Stimulated activated CD8-positive, alpha-beta memory T cell treated with anti-CD3 and anti-CD28 coated beads, Interleukin-7, amount 100 ng/mL, for 4 hours (primary cell): ENCODE measurements at places on chromosomes 6 and 20.

DNA sequence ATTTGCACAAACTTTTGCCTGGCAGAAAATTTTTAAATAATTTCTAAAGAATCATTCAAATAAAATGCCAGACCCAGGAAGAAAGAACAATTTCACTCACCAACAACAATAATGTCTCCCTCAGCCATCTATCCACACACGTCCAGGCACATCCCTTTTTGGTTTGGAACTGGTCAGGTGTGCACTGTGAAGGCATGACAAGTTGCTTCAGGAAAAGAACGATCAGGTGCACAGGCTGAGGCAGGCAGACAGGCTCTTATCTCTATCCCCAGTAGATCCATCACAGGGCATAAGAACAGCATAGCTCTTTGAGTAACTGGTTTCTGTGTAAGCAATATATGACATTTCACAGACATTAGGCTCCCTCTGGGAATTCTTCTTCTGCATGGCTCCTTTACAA, 18.1 kb upstream of the NXT1 start:
- no peak for DNase-seq

DNA sequence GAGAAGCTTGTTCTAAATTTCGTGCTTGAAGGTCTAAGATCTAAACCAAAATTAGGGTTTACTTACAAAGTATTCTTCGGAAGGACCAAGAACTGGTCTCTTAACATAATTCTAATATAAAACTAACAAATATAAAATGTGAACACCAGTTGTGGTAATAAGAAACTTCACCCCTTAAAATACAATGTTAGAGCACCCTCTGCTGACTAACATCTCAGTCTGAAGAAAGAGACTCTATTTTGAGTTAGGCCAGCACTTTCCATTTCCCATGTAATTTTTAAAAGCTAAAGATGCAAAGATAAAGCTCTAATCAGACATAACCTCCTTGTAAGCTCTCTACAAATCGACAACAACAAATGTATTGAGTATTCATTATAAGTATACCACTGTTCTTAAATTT, 24.6 kb downstream of the ATG5 start:
- no peak for DNase-seq

- no peak for DNase-seq
Measured at GRCh38 chr6:37116326-37116725, 53.6 kb upstream of the PIM1 start.

- DNase-seq: no peak
Measured at GRCh38 chr20:33444797-33445560, 1.4 kb upstream of the SNTA1 start.

DNA sequence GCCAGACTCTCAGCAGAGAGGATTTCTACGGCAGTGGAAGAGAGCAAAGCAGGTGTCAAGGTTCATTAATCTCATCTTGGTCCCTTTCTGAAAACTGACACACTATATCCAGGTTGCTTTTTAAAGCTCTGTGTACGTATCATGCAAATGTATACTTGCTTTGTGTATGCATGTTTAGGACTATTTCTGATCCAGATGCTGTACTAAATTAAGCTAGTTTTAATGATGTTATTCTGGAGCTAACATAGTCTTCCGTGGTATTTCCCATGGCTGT, 59.2 kb upstream of the SNX9 start:
- DNase-seq: no peak

GRCh38 chr20:59848182-59848581, 85.3 kb downstream of the SYCP2 start:
- DNase-seq: no peak

DNA sequence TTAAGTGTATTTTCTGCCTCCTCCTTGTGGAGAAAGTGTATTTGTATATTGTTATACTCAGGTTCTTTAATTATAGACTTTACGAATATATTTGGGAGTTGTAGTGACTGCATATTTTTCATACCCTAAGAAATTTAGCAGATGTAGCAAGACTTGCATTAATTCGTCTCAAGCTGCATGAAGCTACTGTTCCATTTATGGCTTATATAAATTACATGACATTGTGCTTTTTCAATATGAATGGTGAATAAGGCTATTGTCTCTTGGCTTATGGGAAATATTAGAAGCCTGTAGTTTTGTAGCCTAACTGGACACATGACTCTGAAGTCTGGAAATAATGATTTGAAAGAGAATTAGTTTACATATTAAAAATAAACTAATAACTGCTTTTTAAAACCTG, 2.4 kb downstream of the ADGRG6 start:
- DNase-seq: no peak

- no peak for DNase-seq
Measured at GRCh38 chr6:121686611-121687023, 251.2 kb downstream of the GJA1 start.

GRCh38 chr6:67888886-67889681, 746.0 kb upstream of the ADGRB3 start:
- no peak for DNase-seq

DNA sequence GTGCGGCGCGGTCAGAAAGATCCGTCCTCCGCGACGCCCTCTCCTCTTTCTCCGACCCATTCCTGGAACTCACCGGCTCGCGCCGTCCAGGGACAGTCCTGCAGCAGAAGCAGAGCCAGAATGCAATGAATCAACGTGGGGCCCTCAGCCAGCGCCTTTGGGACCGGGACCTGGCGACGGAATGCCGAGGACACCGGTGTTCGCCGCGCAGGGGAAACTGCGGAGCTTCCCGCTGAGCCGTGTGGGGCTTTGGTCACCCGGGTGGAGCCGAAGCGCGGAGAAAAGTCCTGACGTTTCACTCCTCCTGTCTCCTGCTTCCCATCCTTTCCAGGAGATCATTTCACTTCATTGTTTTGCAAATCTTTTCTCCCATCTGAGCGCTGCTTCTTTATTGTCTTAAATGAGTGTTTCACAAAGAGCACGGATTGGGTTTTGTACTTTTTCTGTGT, 26.5 kb downstream of the ULBP1 start:
- DNase-seq: no peak

GRCh38 chr6:56958481-56958880, 3.6 kb downstream of the BEND6 start:
- no peak for DNase-seq

GRCh38 chr20:40945754-40946450, 82.7 kb upstream of the TOP1 start:
- no peak for DNase-seq

DNA sequence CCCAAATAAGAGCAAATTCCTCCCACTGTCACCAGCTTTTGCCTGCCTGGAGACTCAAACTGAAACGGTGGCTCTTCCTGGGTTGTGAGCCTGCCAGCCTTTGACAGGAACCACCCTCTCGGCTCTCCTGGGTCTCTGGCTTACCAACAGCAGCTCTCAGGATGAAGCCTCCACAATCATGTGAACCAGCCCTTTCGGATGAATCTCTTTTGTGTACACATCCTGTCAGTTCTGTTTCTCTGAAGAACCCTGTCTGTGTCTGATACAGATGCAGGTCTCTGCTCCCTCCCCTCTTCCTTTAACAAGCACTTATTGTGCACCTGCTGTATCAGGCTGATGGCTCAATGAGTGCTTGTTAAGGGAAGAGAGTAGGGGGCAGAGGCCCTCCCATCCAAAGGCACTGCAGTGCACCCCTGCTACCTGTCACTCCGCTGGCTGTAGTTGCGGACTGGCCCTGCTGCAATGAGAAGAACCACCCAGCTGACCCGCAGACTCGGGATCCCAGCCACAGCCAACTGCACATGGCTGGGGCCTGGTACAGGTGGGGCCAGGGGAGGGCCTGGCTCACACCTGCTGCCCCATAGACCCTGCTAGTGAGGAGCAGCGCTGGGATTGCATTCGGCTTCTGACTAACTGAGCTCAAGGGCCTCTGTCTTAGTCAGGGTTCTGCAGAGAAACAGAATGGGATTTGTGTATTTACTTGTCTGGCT, 120.1 kb upstream of the PMEPA1 start:
- no peak for DNase-seq

- no peak for DNase-seq
Measured at GRCh38 chr6:158376631-158377081, 64.4 kb downstream of the TULP4 start.

DNA sequence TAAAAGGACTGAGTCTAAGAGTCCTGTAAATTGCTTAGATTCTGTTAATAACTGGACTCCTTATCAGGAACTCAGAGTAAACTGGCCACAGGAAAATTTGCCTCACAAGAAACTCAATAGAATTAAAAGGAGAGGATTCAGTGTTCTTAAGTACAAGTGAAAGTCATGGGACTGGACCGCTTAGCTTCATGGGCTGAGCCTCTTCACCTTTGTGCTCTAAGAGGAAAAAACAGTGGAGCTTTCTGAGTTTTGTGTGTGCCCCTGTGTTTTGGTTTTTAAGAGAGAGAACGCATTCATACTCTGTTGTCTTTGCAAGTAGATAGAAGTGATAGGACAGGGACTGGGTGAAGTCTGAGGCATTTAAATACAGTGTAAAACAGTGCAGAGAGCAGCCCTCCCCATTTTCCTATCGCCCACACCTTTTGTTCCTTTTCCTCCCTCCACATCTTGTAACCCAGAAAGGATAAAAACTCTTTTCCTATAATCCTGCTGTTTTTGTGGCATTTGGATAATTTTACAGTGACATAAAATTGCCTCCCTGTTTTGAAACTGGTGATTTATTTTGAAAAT, 49.6 kb downstream of the FOXO3 start:
- no peak for DNase-seq

- DNase-seq: no peak
Measured at GRCh38 chr6:15546591-15546990, 116.2 kb downstream of the DTNBP1 start.

DNA sequence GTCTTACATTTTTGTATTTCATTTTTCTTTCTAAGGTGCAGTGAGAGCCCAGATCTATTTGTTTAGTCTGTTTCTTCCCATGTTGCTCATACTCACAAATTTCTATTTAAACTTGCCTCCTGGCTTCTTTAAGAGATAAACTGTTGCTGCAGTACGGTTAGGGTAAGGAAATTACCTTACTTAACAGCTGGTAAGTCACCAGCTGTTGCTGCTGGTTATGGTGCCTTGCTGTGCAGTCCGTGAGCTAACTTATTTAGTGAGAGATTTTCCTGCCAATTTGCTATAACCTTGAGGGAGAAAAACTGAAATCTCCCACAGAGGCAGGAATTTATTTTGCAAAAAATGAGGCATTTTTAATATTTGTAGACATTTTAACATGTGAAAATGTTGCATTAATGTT, 261.0 kb downstream of the UST start:
- DNase-seq: no peak

DNA sequence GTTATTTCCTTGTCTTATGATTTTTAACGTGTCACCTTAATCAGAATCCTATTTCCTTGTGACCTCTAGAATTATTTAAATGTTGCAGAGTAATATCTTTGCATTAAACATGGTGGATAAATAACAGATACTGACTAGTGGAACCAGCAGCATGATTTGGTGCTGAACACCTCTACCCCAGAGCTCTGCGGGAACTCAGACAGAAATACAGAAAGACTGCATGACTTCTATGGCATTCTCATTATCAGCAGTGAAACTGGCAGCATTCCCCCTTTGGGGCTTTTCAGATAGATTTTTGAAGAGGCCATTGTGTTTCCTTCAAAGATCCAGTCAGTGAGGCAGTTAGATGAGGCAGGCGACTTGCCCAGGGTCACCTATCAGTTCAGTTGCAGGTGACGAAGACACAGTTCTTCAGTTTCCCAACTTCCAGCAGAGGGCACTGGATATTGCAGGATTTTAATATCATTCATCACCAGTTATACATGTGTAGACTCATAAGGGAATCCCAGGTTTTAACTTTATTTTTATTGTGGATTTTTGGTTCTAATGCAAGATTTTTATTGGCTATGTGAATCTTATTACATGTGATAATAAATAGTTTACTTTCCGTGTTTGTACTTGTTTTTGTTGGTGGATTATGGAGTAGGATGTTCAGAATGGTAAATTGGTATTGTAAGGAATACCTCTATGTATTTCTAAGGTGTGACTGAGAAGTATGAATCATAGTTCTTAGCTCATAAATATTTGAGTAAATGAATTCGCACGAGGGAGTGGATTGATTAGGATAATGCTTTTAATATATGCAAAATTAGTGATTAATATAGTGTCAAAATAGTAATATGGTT, 81.3 kb downstream of the AFDN start:
- DNase-seq: no peak

DNA sequence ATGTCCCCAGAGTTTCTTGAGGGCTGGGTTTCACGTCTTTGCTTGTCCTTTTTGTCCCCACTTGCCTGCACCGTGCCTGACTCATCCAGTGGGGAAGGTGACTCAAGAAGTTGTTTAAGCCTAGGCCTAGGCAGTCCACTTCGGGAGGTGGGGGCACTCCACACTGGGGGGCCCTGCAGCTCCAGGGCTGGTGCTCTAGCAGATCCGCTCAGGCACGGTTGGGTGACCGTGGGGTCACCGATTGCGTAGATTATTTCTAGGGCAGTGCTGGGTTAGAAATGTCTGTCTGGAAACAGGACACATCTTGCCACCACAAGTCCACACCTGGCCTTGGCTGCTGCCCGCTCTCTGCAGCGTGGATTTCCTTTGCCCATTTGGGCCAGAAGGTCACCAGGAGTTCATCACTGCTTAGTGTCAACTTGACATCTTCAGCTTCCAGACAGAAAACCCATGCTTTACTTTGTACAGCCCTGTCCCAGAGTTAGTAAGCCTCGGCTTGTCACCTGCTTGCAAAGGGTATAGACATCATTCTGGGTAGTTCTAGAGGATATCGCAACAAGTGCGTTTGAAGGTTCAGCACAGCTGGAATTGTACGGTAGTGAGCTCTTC, 13.6 kb upstream of the C20orf144 start:
- DNase-seq: no peak

DNA sequence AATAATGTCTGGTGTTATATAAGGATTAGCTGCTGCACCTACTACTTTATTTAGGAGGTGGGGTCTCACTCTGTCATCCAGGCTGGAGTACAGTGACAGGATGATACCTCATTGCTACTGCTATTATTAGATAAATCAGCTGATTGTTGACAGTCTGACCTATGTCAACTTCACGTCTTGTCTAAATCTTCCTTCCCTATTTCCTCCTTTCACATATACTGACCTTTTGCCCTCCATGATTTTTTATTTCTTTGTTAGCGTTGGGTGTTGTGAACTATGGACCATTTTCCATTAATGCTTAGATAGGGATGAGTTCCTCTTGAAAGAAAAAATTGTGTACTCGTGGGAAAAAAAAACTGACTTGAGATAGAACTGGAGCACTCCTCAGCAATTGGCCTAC, 109.9 kb upstream of the BEND6 start:
- DNase-seq: no peak

- DNase-seq: no peak
Measured at GRCh38 chr6:144178323-144178722, 28.0 kb downstream of the STX11 start.

GRCh38 chr20:57265997-57266290, 497 bp downstream of the BMP7 start:
- DNase-seq: no peak

GRCh38 chr6:139943391-139943790, 568.9 kb upstream of the CITED2 start:
- no peak for DNase-seq

DNA sequence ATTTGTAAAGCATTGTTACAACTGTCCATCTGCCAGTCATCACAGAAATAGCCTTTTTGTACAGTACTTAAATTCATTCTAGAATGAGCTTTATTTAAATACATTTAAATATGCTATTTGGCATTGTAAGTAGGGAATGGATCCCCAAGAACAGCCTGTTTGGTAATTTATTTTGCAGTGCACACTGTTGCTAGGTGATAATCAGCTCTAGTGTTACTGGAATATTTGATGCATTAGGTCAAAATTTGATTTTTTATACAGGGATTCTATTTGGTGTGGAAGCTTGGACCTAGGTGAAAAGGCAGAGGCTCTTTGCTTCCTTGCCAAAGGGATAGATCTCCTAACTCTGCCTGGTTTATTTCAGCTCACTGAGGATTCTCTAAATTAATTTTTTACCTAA, 593.7 kb downstream of the EPM2A start:
- no peak for DNase-seq
